AG09319 (cell line): ENCODE measurements at places on chromosomes 2 and 18.

DNA sequence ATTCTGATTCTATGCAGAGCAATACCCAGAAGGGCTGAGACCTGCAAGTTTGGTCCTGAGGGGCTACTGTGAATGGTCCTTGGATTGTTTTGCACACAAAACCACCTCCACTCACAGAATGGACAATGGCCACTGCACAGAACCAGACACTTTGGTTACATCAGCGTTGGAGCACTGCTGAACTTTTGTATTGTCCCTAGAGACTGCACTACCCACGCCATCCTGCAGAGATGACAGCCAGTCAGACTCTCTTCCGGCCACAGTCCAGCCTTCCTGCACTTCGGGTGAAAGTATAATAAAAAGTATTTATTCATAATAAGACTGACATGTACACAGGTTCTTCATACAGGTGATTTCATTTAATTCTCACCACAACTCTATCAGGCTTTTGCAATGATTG lies 35.7 kb downstream of the CELF4 start:
- no peak for DNase-seq

GRCh38 chr2:207808119-207808518 lies 38.4 kb upstream of the FZD5 start:
- no peak for DNase-seq

- no peak for DNase-seq
Measured at GRCh38 chr2:7719876-7720275, 802.7 kb downstream of the RNF144A start.

DNA sequence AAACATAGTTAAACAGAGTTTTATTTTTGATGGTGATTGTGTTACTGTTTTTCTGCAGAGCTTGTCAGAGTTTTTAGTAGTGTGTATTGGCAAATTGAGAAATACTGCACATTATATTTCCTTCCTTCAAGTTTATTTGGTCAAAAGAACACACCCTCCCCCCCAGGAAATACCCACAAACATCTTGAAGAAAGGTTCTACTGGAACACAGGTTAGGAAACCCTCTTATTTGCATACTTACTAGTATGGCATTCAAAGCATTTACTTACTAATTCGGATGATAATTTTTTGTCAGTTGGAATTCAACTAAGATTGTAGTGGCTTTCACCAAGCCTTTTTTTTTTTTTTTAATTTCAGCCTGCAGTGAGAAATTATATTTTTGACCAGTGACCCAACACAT lies 9.1 kb downstream of the CAB39 start:
- DNase-seq, result no peak

DNA sequence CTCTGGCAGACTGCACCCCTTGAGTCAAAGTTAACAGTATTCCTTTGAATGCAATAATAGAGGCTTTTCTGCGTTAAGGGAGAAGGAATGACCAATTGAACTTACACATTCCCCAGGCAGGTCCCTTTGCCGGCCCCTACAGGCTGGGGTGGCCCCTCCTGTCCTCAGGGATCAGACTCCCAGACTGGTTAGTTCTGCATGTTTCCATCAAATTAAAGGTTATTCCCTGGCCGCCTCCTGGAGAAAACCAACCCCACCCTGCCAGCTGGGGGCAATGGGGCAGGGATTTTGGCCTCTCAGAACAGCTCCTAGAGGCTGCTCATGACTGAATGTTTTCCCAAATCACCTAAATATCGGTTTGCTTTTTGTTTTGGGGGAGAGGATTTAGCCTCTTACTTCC lies 199.6 kb downstream of the MGAT5 start:
- DNase-seq, result no peak

DNA sequence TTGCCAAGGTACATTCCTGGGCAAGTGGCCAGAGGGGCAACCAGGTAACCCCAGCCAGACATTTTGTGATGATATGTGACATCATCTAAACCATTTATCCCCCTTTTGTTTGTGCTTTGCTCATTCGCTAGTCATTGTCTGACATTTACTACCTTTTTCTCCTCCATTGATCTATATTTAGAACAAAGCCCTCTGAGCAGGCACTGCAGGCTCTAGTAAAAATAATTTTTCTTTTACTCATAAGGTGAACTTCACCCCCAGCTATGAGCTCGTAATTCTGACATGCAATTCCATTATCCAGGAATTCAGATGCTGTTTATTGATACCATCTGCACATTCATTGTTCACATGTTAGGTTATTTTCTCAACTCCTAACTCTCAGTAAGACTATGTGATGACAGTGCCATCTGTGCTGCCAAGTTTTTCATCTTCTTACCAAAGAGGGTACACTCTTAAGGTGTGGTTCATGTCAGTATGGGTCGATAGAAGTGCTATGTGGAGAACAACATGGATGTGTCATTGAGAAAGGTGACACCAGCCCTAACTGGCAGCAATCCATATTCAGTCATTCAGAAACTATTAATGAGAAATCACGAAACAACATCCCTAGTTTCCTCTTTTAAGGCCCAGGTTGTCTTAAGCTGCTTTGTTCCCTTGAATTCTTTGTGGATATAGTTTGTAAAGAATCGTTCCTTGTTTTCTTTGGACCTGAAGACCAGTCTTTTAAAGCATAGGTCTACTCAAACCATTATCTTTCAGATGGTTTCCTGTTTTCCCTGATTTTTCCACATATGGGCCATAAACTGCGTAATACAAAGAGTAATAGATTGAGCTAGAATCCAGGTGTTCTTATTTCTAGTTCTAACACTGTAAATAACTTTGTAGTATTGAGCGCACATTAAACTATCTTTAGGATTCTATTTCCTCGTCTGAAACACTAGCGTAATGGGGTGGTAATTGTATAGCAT lies 978.1 kb upstream of the CDH2 start:
- peak; percentile 45 for DNase-seq

GRCh38 chr2:28074137-28074536 lies 183.6 kb downstream of the BABAM2 start:
- DNase-seq, result no peak
